ENCODE measurements at places on chromosomes 11 and 22.

GRCh38 chr22:45319324-45319685 is 9.6 kb downstream of the FAM118A start:
- no peak for DNase-seq

DNA sequence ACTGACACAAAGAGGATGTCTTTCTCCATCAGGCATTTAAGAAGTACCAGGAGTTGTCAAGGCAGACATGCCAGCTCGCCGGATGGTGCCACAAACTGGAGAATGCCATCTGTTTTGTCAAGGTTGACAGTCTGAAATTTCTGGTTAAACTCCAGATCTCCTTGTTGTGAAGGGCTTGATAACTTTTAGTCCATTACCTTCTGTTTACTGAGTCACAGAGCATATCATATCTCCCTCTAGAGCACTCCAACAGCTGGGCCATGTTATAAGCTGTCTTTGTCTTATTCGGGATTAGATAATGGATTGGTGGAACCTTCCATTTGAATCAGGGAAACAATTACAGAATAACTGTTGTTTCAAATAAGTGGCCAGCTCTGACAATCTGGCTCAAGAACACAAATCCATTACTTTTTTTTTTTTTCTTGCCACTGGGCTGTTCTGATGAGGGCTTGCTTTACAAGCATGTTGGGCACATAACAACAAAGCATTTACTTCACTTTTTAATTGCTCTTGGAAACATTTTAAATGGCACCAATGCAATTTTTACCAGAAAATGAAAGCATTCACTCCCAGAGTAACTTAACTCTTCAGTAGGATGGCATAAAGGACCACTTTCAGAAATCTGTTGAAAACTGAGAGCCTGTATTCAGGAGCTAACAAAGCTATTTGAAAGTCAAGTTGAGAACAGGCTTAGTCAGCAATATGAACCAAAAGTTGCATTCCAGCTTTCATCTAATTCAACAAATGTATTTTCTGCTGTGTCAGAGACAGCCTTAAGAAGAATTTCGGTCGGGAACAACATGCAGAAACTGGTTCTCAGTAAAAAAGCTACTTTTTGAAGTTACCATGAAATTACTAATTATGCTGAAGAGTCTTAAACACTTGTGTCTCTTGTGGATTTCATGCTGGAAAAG is 227.6 kb upstream of the PITPNB start:
- DNase-seq: no peak

GRCh38 chr11:92750794-92751193 is 218.7 kb upstream of the MTNR1B start:
- no peak for DNase-seq

DNA sequence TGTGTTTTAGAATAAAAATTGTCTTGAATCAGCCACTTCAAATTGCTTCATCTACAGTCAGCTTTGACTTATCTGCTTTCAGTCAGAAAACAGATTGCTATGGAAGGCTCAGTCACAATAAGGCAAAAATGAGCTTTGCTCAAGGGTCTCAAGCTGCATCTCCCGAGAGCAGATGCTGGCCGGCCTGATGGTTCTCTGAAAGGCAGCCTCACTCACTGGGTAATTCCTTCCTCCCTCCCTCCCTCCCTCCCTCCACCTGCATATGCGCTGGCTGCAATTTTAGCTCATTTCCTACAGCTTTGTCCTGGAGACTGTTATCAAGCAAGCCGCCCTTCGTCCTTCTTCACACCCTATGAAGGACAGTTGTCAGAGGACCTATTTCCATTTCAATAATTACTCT is 1.6 kb upstream of the IZUMO1R start:
- DNase-seq: no peak

- peak; percentile 67 for DNase-seq
These were observed 16.3 kb upstream of the CYP2R1 start for GRCh38 chr11:14908214-14908880.

- no peak for DNase-seq
These were observed 23.3 kb upstream of the FAM181B start for GRCh38 chr11:82756765-82757639.

DNA sequence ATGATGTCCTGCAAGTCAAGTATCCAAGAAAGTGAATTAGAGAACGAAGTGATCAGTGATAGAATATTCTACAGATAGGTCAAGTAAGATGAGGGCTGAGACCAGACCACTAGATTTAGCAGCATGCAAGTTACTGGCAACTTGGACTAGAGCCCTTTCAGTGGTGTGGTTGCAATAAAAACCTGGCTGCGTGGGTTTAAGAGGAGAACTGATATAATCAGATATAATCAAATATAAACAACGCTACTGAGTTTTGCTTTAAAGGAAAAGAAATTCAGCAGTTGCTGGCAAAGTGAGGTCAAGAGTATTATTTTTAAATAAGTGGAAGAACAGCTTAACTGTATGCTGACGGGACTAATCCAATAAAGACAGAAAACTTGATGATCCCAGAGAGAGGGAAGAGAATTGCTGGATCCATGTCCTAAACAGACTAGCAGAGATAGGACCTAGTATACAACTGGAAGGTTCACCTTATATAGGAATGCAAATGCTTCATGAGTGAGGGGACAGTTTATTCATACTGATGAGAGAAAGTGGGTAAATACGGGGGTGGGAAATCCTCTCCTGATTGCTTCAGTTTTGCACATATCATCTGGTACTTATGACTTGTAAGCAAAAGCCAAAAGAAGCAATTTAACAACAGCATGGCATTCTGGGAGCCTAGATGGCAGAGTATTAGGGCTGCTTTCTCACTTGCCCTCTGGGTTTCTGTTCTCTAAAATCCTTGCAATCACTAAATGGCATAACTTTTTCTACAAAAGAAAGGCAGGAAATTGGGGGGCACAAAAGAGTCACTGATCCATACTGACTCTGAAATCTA is 146.2 kb downstream of the RBFOX2 start:
- DNase-seq: no peak

GRCh38 chr11:67213178-67213621 is 53.1 kb upstream of the GRK2 start:
- no peak for DNase-seq

GRCh38 chr11:63896071-63896470 is 20.9 kb downstream of the RCOR2 start:
- DNase-seq: no peak

DNA sequence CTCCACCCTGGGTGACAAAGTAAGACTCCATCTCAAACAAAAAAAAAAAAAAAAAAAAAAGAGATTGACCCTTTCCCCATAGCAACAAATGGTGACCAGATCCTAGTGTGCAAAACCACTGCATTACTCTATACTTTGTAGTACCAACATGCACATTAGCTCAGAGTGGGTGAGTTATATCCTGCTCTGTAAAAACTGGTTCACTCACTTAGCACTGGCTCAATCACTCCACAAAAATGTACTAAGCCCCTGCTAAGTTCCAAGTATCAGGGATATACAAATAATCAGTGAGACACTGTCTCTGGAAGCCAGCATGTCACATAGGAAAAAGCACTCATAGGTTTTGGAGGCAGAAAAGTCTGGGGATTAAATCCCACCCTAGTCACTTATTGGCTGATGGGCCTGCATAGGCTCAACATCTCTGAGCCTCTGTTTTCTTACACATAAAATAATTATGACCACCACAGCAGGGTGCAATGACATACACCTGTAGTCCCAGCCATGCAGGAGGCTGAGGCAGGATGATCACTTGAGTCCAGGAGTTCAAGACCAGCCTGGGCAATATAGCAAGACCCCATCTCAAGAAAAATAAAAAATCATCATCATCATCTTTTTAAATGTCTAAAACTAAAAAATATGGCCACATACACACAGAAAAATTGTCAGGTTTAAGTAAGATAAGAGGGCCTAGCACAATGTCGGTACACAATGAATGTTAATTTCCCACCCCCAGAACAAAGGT is 11.9 kb downstream of the FAM168A start:
- DNase-seq: no peak
